ENCODE measurements at places on chromosomes 4 and X. TPM values are rescaled to one million over a fixed set of nuclear protein-coding genes. Genes with fewer than 3 reads are reported as not detected.

XKRX gene
- 2.3 TPM for total RNA-seq

IL15 gene
- total RNA-seq: 2.3 TPM

GNL3L gene
- 42.5 TPM for total RNA-seq

CT45A3 gene
- total RNA-seq: not detected

SMIM10L2A gene
- 3.3 TPM for total RNA-seq

ARL9 gene
- 0.50 TPM for total RNA-seq

TLR7 gene
- total RNA-seq: 0.18 TPM

HPGD gene
- 7.5 TPM for total RNA-seq

VEGFD gene
- total RNA-seq: not detected

LGI2 gene
- total RNA-seq: not detected

UNC5C gene
- total RNA-seq: not detected

MAGEA10 gene
- not detected for total RNA-seq

CT45A8 gene
- not detected for total RNA-seq

FAM241A gene
- total RNA-seq: 2.0 TPM

TGIF2LX gene
- total RNA-seq: not detected

SRPX gene
- 0.15 TPM for total RNA-seq
